ENCODE measurements at places on chromosomes 7 and 10.

DNA sequence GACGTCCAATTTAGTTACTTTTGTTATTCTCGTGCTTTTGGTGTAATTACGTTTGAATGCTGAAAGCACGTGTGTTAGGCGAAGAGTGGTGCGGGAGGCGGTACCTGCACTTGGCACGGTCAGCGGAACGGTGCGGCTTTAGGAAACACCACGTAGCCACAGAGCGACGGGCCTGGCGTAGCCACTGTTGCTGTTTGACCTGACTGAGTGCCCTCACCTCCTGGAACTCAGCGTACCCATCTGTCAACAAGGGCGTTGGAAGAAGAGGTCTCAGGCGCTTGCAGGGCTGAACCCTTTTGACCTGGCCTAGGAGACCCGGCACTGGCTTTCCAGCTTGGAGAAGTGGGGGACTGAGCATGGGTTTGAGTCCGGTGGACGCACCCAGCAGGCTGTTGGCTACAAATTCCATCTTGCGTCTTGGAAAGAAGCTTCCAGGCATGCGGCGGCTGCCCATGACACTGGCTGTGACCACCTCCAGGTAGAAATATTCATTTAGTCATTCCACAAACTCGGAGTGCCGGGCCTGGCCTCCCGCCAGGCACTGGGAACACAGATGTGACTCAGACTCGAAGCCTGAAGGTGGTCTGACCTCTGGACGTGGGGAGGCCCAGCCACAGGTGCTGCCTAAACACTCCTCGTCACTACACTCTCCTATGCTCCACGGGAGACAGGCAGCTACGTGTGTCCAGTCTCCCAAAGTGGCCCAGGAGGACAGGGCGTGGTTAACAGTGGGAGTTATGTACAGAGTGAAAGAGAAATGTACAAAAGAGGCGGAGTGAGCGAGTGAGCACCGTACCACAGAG is 22.2 kb downstream of the FAM20C start:
- no peak for DNase-seq

DNA sequence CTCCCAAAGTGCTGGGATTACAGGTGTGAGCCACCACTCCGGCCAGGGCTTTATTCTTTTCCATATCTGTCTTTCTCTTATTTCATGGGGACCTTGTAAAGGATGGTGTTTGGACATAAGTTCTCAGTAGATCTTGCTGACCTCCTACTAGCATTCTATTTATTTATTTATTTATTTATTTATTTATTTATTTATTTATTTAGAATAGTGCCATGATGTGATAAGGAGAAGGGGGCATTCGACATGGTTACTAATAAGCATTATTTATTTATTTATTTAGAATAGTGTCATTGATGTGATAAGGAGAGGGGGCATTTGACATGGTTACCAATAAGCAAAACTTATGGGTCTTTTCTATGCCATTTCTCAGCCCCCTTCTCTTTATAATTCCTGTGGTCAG is 176.9 kb downstream of the LRRC4 start:
- no peak for DNase-seq

GRCh38 chr10:24207781-24208611 is 942 bp upstream of the KIAA1217 start:
- DNase-seq, result no peak

GRCh38 chr10:29895456-29895855 is 163.9 kb downstream of the JCAD start:
- peak; percentile 88 for DNase-seq

DNA sequence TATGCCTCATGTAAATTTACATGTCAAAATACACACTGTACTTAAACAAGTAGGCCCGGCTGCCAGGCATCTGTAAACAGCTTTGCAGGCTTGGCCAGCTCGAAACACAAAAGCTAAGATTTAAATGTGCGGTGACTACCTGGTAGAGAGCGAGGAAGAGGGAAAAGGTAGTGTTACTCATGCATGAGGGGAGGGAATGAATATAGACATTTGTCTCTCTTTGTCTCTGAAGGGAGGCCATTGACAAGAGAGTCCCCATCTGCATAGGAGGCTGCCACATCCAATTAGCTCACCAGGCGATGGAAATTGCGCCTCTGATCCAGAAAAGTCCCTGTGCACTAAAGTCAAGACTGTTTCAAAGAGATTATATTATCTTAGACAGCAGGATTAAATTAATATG is 535.8 kb downstream of the PTPRN2 start:
- no peak for DNase-seq
